Activated T-cell treated with anti-CD3 and anti-CD28 coated beads, Interleukin-2, amount 50 U/mL, for 4 hours (primary cell): ENCODE measurements at places on chromosomes 11 and 22.

DNA sequence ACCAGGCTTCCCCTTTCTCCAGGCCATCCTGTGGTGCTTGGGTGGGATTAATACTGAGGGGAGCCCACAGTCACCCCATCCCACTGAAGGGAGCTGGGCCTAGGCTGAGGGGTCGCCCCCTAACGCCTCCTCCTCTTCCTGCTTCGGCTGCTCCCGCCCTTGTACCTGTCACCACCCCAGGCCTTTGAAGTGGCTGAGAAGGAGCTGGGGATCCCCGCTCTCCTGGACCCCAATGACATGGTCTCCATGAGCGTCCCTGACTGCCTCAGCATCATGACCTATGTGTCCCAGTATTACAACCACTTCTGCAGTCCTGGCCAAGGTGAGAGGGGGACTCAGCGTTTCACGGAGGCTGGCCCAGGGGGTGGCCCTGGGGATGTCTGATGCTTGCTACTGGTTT is 6.1 kb downstream of the MICALL1 start:
- DNase-seq: no peak

DNA sequence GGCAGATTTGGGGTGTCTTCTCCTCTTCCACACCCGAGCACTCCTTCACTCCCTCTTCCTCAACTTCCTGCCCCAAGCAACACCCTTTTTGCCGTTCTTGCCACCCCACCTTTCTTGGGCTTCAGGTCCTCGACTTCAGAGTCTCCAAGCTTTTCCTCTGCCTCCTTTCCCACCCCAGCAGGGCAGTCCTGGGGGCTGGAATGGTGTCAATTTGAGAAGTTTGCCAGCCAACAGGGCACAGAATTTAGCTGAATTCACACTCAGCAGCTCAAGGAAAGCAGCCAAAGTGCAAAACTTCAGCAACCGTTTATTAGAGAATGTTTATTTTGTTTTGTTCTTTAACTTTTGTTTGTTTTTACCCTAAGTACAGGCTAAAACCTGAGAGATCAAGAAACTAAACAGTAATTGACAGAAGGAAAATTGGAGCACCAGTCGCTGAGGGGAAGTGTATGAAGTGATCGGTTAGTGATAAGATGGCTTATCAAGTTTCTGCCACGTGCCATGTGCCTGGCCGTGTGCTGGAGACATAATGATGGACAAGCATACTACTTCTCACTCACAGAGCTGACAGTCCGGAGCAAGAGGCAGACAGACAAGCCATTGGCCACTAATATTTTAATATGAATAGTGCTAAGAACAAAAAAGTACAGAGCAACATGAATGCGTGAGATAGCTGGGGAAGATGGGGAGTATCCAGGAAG is 44.4 kb downstream of the AHNAK start:
- DNase-seq: no peak

DNA sequence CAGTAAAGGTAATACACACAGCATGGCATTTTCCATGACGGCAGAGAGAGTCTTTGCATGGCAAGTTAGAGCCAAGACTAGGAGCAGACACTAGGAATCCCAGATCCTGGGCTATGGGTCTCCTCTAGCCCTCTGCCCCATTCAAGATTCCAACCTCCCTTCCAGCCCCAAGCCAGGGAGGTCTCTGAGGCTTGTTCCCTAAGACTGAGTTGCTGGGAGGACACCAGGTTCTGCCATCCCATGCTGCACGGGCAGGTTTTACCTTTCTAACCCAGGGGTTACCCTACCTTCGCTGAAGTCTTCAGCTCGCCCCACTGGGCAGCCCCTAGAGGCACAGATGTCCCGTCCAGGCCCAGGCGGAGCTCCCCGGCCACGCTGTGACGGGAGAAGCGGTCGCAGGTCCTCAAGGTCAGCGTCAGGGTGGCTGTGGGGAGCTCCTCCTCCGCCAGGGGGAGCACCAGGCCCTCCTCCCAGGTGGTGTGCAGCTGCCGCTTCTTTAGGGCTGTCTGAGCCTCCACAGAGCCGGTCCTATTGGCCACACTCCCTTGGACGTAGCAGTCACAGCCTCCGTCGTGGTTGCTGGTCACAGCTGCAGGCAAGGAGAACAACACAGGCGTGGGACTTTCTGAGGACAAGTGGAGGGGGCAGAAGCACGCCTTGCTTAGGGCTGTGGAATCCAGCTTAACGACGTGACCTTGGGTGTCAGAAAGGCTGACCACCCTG is 33.8 kb downstream of the SYT13 start:
- peak; percentile 8 for DNase-seq

GRCh38 chr11:75530577-75530976 is 4.8 kb upstream of the GDPD5 start:
- DNase-seq: no peak

GRCh38 chr11:67163006-67163405 is 43.9 kb downstream of the KDM2A start:
- no peak for DNase-seq

DNA sequence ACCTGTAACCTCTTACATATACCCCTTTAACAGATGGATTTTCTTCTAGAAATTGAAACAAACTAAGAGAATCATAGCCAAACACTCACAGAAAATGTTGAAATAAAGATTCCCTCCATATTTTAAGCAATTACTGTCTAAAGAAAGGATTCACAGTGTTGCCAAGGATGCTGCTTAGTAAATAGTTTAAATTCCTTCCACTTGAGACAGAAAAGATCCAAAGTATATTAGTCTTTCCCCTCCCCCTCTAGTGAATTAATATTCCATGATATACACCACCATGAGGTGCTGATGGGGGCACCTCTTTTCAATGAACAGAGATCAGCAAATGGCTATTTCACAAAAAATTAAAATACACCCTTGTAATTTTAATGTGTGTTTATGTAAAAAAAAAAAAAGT is 186.8 kb downstream of the SOX6 start:
- no peak for DNase-seq
